AG20443 (cell line): ENCODE measurements at places on chromosomes 13 and 19.
A peak's percentile ranks its signal among the peaks of the same experiment; 100 is the strongest.

GRCh38 chr13:60062502-60062901, 101.2 kb downstream of the DIAPH3 start:
- no peak for DNase-seq

GRCh38 chr19:5050905-5051304, 82.0 kb downstream of the KDM4B start:
- DNase-seq = no peak

GRCh38 chr13:39685652-39686051, 30.2 kb downstream of the COG6 start:
- DNase-seq = no peak

DNA sequence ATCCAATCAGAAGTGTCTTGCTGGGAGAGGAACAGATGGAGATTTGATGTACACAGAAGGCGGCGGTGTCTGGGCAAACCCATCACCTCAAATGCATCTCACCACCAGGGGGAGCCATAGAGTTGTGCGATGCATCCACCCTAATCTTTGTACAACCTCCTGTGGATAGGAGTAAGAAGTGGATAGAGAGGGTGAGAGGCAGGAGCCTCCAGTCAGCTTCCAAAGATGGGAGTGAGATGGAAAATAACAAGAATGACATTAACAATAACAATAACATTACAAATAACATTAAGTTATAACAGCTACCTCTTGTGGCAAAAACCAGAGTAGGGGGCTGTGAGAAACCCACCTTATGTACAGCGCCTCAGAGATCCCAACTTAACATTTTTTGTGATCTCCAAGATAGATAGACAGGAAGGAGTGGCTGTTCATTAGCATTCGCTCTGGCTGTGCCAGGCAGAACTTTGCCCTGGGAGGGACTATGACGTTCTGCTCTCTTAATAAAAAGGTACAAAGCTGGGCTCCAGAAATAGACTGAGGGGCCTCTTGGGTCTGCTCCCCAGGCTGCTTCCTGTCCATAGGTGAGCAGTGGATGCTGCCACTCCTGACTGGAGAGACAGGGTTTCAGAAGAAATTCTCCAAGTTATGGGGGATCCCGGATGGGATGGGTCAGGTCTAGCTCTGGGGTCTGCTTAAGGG, 5.2 kb upstream of the CEACAM18 start:
- DNase-seq = peak; percentile 80

DNA sequence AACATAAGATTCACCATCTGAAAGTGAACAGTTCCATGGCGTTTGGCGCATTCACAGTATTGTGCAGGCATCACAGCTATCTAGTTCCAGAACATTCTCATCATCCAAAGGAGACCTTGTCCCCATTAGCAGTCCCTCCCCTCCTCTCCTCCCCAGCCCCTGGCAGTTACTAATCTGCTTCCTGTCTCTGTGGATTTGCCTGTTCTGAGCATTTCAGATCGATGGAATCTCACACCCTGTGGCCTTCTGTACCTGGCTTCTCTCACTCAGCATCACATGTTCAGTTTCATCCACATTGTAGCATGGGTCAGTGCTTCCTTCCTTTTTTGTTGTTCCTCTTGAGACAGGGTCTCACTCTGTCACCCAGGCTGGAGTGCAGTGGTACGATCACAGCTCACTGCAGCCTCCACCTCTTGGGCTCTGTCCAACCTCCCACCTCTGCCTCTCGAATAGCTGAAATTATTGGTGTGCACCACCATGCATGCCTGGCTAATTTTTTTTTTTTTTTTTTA, 34.6 kb downstream of the CRTC1 start:
- DNase-seq = no peak

- no peak for DNase-seq
Observed at GRCh38 chr13:81907787-81908372, 1567.0 kb upstream of the SPRY2 start.

DNA sequence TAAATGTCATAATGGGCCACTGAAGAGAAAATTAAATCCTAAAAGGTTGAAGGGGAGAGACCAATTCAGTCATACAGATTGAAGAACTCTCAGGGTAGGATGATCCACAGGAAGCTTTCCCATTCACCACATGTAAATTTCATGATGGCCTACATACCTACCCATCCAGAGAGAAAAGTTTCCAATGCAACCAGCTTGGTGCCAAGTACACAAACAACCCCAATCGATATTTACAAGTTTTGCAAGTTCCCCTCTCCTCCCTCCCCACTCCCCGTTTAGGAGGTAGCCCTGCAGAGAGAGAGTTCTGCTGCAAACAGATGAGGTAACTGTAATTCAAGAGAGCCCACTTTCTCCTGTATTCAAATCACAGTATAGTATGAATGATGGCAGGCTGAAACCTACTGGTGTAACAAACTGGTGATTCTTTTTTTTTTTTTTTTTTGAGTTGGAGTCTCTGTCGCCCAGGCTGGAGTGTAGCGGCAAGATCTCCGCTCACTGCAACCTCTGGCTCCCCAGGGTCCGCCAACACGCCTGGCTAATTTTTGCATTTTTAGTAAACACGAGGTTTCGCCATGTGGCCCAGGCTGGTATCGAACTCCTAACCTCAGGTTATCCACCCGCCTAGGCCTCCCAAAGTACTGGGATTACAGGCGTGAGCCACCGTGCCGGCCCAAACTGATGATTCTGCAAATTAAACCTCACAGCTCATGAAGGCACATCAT, 14.4 kb downstream of the FOXO1 start:
- DNase-seq = no peak

DNA sequence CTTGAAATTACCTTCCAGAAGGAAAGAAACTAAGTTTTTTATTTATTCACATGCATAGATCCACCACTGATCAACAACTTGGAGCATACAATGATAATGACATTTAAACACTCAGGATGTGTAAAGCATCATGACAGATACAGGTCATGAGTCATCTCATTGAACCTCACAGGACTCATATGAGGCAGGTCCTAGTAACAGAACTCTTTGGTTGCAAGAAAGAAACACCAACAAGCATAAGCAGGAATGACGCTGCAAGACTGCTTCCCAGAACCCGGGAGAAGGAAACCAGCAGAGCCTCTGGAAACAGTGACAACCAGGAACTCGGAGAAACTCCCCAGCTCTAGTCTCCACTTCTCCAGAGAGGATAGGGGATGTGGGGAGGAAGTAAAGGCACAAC, 60.8 kb upstream of the IPO5 start:
- DNase-seq = peak; percentile 53

DNA sequence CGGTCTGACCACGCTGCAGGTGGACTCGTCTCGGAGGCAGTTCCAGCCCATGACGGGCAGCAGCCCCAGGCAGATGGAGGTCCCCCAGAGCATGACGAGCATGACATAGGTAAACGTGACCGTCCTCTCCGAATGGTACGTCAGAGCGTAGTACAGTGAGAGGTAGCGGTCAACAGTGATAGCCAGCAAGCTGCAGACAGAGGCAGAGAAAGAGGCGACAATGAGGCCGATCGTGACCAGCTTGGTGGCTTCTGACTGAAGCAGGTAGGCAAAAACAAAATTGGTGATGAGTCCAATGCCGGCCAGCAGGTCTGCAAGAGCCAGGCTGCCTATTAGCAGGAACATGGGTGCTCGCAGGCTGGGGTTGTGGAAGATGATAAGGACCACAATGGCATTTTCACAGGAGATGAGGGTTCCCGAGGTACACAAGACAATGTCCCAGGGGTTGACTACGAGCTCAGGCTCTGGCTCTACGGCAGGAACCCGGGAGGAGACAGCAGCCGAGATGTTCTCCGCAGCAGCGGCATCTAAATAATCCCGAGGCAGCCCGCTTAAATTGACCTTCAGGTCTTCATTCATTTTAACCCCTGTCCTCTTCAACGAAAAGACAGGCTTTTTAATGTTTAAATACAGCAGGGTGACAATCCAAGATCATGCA, 1.2 kb downstream of the GPR12 start:
- DNase-seq = no peak
